ENCODE measurements at places on chromosomes 1 and 21.
A peak's percentile ranks its signal among the peaks of the same experiment; 100 is the strongest.

DNA sequence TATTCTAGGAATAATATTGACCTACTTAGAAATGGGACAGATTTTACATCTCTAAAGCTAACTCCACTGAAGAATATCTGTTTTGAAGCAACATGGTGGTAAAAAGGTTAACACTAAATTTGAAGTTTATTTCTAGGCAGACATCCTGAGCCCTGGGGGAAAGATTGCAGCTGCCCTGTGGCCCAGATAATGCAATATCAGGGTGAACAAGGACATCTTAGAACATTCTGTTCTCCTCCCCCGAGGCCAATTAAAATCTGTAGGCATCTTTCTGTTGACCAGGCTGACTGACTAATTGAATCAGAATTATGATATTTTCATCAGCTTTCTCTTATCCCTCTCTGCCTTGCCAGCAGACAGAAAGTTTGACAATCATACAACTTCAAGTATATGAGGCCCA, 149.8 kb upstream of the DUSP10 start:
- no peak for DNase-seq

GRCh38 chr1:184499616-184500015, 112.8 kb downstream of the C1orf21 start:
- DNase-seq = no peak

GRCh38 chr1:244214009-244214967, 163.2 kb downstream of the ZBTB18 start:
- no peak for DNase-seq

DNA sequence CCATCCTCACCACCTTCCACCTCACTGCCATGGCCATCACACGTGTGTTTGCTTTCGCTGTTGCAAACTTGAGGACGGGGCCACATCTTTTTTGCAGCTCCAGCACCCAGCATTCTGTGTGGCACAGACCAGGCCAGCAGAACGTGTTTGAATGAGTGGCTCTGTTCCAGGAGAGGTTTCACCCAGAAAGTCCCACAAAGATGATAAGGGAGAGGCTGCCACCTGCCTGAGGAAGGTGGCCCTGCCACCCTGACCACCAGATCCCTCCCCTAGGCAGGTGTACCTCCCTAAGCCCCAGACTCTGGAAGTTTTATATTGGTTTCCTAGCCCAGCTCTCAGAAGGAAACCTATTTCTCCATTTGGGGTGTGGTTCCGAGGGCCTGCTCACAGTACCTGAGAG, 252.1 kb downstream of the KAZN start:
- DNase-seq = peak; percentile 44

- DNase-seq = no peak
Observed at GRCh38 chr21:33670076-33670978, 28.0 kb downstream of the ITSN1 start.

- DNase-seq = no peak
Observed at GRCh38 chr1:224543453-224543852, 72.7 kb upstream of the CNIH3 start.
